ELF-1 (cell line): ENCODE measurements at places on chromosomes 1 and 21.

DNA sequence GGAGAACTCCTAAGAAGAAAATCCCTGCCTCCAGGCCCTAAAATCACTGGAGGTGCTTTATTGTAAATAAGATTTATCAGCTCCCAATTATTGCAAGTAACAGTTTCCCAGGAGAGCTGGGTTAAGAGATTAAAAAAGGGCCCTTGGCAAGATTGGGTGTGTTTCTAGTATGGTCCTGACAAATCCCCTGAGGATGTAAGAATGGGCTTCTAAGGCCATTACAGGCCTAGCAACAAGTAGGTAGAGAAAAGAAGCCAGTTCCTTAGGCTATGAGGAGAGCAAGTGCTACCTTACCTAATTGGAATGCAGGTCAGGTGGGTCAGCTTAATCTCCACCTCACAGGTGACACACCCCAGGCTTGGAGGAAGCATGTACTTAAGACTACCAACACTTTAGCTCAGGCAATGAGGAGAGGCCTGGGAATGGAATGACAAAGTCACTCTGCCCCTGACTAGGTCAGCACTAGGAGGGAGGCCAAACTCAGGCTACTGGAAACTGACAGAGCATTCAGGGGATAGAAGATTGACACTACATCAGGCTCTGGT is 6.8 kb upstream of the OTUD7B start:
- DNase-seq = peak; percentile 90

DNA sequence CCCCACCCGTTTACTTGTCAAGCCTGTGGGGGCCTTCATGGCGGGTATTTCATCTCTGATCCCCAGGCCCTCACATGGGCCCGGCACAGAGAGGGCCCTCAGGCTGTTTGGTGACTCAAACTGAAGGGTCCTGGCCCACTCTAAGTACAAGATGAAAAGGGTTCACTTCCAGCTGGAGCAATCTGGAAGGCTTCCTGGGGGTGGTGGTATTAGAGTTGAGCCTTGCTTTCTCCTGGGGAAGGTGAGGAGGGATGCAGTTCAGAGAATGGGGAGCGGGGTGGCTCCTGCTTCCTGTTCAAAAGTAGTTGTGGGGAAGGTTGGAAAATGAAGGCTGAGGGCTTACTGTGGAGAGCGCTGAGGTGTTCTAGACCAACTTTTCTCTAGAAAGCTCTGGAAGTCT is 47.7 kb downstream of the DHRS3 start:
- DNase-seq = no peak

- no peak for DNase-seq
Observed at GRCh38 chr1:67211589-67212563, 45.6 kb downstream of the IL23R start.

- no peak for DNase-seq
Observed at GRCh38 chr1:43015269-43015668, 56.6 kb upstream of the SLC2A1 start.

DNA sequence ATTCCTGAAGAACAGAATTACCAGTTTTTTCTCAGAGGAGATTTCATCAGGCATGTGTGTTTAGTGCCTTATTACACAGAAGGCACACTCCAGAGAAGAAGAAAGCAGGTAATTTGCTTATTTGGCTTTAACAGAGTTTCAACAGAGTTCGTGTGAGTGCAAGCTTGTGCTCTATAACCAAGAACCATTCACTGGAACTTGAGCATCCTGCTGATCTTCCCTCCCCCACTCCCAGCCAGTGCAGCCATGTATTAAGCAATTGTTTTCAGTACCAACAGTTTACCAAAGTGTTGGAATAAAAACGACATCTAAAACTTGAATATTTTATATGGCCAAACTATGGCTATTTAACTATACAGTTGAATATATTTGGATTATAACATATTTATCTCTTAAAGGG is 4.3 kb downstream of the MGST3 start:
- DNase-seq = no peak

DNA sequence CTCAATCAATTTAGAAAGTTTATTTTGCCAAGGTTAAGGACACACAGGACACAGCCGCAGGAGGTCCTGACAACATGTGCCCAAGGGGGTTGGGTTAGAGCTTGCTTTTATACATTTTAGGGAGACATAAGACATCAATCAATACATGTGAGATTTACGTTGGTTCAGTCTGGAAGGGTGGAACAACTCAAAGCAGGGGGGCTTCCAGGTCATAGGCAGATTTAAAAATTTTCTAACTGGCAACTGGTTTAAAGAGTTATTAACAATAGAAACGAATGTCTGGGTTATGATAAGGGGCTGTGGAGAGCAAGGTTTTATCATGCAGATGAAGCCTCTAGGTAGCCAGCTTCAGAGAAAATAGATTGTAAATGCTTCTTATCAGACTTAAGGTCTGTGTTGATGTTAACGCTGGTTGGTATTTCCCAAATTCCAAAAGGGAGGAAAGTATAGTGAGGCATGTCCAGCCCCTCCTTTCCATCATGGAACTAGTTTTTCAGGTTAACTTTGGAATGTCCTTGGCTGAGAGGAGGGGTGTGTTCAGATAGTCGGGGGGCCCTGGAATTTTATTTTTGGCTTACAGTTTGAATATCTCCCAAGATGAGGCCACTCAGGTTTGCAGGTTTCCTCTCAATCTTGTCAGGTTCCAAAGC is 31.0 kb upstream of the TGFBR3 start:
- peak; percentile 69 for DNase-seq

- DNase-seq = no peak
Observed at GRCh38 chr1:195899762-195900352, 708.4 kb downstream of the KCNT2 start.

DNA sequence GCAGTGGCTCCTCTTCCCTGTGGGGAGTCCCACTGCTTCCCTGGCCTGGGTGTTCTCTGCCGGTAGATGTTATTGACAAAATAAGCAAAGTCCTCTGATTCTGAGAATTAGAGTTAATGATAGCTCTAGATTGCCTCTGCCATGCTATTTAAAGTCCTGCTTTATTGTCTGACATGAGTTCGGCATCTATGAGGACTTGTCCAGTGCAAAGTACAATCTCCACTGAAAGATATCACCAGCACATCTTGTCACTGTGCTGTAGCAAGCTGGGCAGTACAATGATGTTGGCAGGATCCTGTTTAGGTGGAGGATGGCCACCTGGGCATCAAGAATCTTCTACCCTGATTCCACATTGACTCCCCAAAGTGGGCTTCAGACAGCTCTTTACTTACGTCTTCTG is 54.0 kb upstream of the ATP5PO start:
- no peak for DNase-seq

GRCh38 chr1:64315402-64315801 is 112.0 kb downstream of the UBE2U start:
- no peak for DNase-seq
